ENCODE measurements at places on chromosomes 5 and 9. TPM values are rescaled to one million over a fixed set of nuclear protein-coding genes. Genes with fewer than 3 reads are reported as not detected.

Gene AFAP1L1
- 4.7 TPM for total RNA-seq

DNA sequence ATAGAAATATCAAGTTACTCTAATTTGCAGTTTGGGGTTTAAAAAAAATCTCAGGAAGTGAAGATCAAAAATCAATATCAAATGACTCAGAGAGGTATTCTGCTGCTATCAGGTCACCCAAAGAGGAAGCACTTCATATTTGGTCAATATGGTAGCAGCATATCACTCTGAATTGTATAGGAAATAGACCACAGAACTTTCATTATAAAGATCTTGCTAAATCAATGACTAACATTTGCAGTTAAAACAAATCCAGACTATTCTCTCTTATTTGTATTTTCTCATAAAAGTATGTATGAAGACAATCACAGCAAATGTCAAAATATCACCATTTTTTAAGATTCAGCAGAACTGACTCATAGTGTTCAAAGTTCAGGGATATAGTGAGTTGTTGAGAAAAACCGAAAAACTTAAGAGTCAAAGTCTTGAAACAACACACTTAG is 105.8 kb upstream of the PCSK1 start:
- no peak for DNase-seq

Gene TAF11L9
- not detected for total RNA-seq

DNA sequence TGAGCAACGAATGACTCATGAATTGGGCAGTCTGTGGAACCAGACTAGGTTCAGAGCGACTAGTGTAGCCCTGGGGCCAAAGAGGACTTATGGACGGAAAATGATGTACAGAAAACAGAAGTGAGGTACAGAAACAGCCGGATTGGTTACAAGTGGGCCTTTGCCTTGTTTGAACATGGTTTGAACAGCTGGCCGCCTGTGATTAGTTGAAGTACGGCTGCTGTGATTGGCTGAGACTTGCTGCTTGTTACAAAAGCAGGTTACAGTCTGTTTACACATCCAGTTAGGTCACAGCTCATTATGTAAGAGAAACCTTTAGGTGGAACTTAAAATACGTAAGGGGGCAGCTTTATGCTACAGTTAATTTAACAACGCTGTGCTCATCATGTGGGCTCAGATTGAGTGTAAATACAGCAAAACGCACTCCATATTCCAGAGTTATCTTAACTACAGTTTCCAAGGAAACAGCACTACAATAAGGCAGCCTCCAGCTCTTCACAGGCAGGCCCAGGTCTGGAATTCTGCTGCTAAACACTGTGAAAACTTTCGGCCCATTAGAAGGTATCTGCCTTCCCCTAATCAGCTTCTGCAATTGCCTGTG is 6.5 kb downstream of the AMACR start:
- no peak for DNase-seq

DNA sequence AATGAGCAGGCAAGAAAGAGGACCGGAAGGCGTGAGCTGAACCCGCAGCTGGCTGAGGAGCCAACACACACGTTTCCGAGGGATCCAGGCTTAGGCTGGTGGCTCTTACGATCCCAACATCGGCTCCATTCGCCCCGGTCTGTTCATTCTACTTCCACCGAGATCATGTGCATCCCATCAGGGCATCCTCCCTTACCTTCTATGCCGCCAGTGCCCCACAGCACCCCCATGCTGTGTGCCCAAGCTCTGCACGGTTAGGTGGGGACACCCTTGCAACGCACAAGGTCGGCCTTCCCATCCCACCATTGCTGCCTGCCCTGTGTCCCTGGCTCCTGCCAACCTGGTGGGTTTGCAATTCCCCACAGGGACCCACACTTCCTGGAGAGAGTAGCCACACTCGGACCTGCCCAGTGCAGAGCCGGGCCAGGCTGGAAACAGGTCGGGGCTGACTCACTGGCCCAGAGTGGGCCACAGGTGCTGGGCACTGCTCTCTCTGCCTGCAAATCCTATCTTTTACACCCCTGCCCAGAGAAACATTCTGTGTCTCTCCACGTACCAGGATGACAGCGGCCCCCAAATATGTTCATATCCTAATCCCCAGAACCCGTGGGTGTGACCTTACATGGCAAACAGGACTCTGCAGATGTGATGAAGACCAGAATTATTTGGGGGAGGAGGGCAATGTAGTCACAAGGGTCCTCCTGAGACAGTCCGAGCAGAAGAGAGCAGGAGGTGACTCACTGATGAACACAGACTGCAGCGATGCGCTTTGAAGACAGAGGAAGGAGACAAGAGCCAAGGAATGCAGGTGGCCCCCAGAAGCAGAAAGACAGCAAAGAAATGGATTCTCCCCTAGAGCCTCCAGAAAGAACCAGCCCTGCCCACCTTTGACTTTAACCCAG is 182.2 kb downstream of the AUH start:
- DNase-seq = no peak

DNA sequence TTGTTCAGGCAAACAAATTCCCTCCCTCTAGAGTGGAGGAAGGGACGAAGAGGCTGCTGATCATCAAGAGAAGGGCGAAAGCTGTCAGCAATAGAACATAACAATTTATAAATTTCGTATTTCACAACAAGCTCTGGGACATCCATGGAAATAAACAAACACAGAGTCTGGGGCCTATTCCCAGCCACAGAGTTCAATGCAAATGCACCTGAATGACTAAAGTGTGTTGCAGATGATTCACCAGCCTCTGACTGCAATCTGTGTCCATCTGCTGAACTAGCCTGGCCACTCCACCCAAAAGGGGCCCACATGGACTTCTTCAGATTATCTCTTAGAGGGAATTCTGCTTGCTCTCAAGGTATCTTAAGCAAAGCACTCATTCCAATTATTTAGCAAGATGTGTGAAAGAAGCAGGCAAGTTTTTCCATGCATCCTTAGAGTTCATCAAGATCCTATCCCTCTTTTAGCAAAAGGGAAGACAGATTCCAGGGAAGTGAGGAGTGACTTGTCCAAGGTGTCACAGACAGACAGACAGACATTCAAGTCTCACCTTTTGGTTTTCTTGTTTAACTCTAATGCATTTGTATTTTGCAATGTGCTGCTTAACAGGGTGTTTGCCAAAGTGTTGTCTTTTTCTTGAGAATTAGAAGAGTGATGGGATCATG is 307.8 kb upstream of the PAPPA start:
- DNase-seq = no peak

- DNase-seq = peak; percentile 61
These were observed 5.6 kb upstream of the PURA start for GRCh38 chr5:140108093-140109017.

GRCh38 chr9:72356041-72356582 is 8.9 kb downstream of the ZFAND5 start:
- no peak for DNase-seq

Gene UNC5A
- 3.9 TPM for total RNA-seq

- no peak for DNase-seq
These were observed 22.5 kb downstream of the HMGCS1 start for GRCh38 chr5:43290726-43291125.

GRCh38 chr5:177426566-177427210 is at the start of gene GRK6:
Gene GRK6 (plus strand): TSS chr5:177426676. CDS start chr5:177426846, 170 bp downstream.
- DNase-seq = peak; percentile 73

GRCh38 chr5:39526914-39527477 is 102.2 kb upstream of the DAB2 start:
- peak; percentile 53 for DNase-seq

Gene SH3PXD2B
- 50.1 TPM for total RNA-seq

Gene LECT2
- not detected for total RNA-seq

DNA sequence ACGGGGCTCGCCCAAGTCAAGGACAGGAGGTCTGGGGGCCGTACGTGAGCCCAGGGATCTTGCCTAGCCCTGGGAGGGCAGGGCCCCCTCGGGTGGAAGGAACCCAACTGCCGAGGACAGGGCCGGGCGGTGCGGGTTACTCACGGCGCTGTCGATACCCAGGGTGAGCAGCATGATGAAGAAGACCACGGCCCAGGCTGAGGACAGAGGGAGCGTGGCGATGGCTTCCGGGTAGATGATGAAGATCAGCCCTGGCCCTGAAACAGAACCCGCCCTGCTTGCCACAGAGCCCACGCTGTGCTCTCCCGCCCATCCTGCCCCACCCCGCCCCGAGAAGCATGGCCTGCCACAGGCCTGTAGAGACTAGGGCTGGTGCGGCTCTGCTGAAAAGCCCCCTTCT is 34.1 kb downstream of the SLC6A3 start:
- DNase-seq = no peak

GRCh38 chr5:45274241-45274640 is 421.9 kb downstream of the HCN1 start:
- DNase-seq = no peak

Gene GTF2H2C
- 61.6 TPM for total RNA-seq

DNA sequence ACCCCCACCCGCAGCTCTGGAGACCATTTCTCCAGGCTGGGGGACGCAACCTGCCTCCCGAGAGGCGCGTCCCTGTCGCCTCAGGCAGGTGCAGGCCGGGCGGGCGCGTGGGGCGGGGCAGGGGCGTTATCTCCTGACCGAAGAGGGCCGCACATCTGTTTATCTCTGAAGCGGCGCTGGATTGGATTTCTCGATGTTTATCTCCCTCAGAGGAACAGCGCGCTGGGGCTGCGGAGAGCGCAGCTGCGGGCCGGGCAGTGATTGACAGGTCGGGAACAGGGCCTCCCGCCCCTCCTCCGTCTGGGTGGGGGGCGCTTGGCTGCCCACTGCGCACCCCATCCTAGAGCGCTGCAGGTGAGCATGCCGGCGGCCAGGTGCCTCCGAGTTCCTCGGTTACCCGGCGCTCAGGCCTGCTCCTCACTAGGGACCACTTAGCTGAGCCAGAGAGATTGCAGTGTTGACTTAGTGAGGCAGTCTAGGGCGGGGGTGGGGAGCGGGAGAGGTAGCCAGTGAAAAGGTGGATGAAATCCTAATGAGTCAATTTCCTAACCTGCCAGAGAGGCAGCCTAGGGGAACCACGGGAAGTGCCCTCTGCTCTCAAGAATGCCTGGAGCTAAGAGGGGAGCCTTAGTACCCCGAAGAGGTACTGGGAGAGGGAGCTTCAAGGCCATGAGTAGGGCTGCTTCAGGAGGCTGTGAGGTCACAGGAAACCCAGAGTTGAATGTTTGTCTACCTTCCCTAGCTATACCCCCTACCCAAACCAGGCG is 39.6 kb upstream of the TIFAB start:
- DNase-seq = peak; percentile 77

DNA sequence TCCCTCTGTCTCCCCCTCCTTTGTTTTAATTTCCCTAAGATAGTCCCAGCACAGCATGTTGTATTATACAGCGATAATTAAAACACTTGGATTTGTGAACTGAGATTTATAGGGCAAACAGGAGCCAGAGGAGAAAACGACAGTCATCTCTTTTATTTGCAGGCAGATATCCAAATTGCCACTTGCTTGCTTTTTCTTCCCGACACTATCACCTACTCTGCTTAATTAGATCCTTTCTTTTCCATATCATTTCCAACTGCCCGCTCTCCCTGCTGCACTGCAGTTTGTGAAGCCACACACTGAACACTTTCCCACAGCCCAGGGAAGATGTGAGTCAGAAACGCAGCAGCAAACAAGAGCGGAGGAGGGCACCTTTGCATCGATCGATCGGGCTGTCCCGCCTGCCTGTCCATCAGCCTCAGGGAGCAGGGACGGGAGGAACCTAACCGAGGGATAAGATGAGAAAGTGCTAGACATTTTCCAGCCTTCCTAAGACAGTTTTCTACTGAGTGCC is 35.8 kb upstream of the SPRY4 start:
- peak; percentile 51 for DNase-seq

- DNase-seq = no peak
These were observed 66.7 kb downstream of the MRPL36 start for GRCh38 chr5:1732945-1733344.

Gene TTC16
- total RNA-seq = not detected

Gene LRRC70
- total RNA-seq = 1.7 TPM

GRCh38 chr5:130528474-130528873 is 624.2 kb downstream of the CHSY3 start:
- DNase-seq = no peak

Gene SEMA4D
- 48.0 TPM for total RNA-seq

Gene C9
- total RNA-seq = not detected

DNA sequence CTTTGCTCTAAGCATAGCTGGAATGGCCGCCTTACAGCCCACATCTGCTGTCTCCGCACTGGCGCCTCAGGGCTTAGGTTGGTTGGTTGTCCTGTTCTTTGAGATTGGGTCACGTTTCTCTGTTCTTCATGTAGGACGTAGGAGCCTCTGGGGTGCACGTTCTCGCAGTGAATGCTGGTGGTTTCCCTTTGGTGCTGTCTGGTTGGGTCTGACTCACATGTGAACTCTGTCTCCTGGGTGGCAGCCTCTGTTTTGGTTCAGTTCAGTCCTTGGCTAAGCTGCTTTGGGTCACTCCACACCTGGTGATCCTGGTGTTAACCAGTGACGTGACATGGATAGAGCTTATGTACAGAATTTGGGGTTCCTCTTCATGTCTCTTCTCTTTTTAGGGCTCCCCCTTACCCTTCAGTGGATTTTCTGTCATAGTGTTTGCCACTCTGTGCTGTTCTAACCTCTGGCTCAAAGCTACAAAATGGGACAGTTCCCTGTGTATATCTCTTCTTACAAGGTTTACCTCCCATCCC is 12.6 kb upstream of the LPCAT1 start:
- DNase-seq = no peak

DNA sequence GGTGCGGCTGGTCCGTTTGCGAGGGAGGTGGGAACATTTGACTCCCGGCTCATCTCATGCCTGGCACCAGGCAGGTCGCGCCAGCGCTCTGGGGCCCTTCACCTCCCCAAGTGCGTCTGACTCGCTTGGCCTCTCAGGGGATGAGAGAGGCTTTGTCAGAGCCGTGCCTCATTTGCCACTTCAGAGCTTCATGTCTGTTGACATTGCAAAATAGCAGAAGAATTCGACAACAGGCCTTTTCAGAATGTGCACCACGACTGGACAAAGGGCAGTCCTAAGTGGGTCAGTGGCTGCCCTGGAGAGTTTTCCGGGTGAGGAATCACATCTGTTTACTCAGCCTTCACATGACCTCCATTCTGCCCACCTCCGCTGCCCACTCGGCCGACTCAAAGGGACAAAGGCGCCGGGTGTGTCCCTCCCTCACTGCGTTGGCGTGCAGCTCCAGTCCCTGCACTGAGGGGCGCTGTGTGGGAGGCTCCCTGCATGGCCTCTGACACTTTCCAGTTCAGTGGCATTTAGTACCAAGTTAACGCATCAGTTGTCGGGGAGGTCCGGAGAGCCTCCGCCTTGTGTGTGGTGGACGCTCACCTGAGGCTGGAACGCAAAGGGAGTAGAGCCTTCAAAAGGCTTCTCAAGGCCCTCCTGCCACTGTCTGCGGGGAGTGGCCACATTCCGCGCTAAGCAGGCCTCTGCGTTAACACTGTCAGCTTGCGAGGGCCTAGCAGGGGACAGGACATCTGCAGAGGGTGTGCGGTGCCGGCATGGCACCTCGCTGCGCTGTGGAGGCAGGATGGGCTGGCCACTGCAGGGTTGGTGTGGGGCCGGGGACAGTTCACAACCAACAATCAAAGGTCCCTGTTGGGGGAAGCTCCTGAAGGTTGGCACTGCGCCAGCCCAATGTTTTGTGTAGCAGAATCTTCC is 171.5 kb downstream of the NXNL2 start:
- peak; percentile 23 for DNase-seq

Gene OLFM1
- 30.4 TPM for total RNA-seq

GRCh38 chr5:137078171-137078665 is 420.9 kb downstream of the SPOCK1 start:
- DNase-seq = peak; percentile 11
